ENCODE measurements at places on chromosomes 5 and 9.

DNA sequence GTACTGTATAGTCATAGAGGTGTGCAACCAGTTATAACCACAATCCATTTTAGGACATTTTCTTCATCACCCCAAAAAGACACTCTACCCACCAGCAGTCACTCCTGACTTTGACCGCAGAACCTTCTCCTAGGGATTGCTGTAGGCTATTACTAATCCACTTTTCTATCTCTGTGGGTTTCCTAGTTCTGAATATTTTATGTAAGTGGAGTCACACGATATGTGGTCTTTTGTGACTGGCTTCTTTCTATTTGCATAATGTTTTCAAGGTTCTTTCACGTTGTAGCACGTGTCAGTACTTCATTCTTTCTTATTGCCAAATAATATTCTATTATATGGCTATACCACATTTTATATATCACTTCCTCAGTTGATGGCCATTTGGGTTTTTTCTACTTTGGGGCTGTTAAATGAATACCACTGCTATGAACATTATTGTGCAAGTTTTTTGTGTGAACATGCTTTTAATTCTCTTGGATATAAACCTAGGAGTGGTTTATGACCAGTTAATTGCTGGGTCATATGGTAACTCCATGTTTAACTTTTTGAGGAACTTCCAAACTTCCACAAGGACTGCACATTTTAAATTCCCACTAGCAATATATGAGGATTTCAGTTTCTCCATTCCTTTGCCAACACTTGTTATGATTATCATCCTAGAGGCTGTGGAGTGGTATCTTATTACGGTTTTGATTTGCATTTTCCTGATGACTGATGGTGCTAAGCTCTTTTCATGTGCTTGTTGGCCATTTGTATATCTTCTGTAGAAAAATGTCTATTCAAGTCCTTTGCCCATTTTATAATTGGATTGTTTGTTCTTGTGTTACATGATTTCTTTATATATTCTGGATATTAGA is 37.8 kb downstream of the MRRF start:
- DNase-seq, result no peak

DNA sequence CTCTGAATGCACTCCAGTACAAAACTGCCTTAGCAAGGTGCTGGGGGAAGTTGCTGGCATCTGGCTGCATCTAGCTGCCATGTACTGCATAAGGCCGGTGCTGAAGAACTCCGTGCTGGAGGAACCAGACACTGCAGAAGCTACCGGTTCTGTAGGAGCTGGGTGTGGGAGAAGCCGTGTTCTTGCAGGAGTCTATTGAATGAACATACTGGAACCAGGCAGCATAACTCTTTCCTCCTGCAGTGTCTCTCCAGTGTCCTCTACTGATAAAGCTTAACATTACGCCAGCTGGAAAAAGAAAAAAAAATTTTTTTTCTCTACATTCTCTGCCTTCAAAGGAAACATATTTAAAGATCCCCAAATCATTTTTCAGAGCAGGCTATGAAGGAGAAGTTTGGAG is 38.5 kb downstream of the VPS13A start:
- no peak for DNase-seq

- DNase-seq, result no peak
These were observed 23.9 kb downstream of the TLE1 start for GRCh38 chr9:81665322-81665871.

- DNase-seq, result no peak
These were observed 4.1 kb downstream of the AKNA start for GRCh38 chr9:114383521-114384231.

DNA sequence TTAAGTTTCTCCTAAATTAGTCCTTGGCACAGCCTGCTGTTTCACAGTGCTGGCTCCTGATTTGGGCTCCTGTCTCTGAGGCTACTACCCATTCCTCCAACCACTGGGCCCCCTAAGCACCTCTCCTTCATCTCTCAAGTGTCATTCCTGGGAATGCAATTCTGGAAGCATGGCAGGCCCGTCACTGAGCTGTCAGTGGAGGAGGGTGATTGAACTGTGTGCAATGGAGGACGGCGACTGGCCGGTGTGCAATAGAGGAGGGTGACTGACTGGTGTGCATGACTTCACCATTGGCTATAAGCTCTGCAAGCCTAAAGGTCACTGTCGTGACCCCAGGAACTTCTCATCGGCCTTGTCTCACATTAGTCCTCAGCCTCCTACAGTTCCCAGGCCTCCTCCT is 12.4 kb upstream of the IL17B start:
- DNase-seq, result no peak

DNA sequence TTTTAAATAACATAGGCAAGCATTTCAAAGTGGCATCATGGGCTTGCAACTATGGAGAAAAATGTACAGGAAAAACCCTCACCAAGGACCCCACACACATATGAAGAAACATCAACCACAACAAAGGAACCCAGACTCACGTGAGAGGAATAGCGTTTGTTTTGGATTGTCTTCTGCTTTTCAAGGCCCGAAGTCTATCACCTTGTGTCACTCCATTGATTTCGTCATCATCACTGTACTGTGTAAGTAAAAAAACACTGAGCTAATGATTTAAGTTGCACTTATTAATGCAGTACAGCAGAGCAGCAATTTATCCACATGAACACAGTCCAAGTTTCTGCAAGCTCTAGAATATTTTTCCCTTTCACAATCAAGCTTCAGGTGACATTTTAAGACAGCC is 72.4 kb downstream of the HABP4 start:
- no peak for DNase-seq

DNA sequence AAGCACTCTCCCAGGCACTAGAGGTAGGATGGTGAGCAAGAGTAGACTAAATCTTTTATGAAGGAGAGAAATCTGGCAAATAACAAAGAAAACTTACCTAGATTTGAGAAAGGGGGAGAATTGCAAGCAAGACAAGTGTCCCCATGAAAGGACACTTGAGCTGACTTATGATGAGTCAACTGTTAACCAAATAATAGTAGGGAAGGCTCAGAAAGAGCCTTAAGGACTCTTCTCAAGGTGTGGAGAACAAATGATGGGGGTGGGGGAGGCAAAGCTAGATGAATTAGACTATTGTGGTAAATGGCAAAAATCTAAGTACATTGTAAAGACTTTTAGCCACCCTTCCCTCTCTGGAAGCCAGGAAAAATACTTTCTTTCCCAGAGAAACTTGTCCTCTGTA is 77.6 kb upstream of the RASA1 start:
- no peak for DNase-seq
